ENCODE measurements at places on chromosomes 12 and 14.

DNA sequence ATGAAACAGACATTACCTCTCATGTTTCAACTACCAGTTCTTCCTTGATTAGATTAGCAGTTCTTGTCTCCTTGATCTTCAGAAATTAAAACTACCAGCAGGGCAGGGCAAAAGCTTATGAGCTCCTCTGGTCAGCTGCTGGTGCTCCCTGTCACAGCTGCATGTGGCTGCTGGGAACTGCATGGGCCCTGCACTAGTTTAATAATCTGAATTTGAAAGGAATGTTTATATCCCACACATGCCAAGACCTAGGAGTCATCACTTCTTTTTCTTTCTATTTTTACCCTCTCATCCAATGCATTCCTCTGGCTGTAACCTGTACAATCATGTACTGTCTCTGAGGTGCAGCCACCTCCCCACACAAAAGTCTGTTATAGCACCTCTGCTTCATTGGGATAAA lies 73.9 kb downstream of the ARMH4 start:
- DNase-seq: no peak

GRCh38 chr12:90027041-90027440 lies 318.4 kb upstream of the ATP2B1 start:
- DNase-seq: no peak

- no peak for DNase-seq
Observed at GRCh38 chr12:19014240-19014639, 115.3 kb upstream of the PLEKHA5 start.

DNA sequence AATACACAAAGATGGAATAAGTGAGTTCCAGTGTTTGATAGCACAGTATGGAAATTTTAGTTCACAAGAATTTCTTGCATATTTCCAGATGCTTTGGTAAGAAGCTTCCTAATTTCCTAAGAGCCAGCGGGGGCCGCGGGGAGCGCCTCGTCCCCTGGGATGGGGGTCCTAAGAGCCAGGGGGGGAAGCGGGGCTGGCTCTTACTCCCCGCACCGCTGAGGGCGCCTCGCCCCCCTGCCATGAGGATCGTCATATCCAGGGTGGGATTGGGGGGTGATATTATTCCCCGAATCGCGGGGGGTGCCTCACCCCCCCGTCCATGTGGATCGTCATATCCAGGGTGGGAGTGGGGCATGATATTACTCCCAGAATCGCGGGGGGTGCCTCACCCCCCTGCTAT lies 100.5 kb upstream of the GNG2 start:
- no peak for DNase-seq

- DNase-seq: no peak
Observed at GRCh38 chr12:64660237-64661018, 50.1 kb downstream of the RASSF3 start.

- DNase-seq: no peak
Observed at GRCh38 chr12:19397534-19397933, 41.8 kb upstream of the AEBP2 start.

DNA sequence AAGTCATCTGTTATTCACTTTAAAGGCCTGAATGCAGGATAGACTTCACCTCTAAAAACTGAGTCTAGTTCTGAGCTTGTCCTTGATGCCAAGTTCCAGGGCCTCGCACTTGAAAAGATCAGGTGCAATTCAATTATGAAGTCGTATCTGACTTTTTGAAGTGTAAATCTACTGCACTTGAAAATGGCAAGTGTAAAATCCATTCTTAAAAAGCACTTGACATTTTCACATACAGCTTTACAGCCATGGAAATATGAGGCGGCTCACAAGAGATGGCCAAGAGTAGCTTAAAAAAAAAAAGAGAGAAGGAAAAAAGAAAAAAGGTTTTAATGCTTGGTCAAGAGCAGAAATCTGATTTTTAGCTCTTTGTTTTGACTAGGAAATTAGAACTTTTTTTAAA lies 172.5 kb downstream of the GXYLT1 start:
- no peak for DNase-seq

GRCh38 chr14:51357250-51357649 lies 117.2 kb downstream of the TMX1 start:
- no peak for DNase-seq

DNA sequence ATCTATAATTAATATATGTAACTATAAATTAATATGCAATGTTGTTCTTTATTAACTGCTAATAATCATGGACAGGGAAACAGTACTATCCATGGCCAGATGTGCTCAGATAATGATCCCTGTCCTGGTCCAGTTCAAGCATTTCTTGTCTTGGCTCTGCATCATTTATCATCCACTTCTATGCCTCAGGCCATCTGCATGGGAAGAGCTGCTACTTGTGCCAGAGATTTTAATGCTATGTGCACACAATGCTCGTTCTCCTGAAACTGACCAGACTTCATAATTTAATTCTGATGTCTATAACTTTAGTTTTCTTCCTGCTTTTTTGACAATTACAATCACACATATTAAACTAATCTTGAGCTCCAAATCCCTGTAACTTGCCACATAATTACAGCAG lies 11.2 kb upstream of the TMX1 start:
- DNase-seq: no peak

GRCh38 chr12:104985206-104985605 lies 910 bp upstream of the NOPCHAP1 start:
- no peak for DNase-seq

DNA sequence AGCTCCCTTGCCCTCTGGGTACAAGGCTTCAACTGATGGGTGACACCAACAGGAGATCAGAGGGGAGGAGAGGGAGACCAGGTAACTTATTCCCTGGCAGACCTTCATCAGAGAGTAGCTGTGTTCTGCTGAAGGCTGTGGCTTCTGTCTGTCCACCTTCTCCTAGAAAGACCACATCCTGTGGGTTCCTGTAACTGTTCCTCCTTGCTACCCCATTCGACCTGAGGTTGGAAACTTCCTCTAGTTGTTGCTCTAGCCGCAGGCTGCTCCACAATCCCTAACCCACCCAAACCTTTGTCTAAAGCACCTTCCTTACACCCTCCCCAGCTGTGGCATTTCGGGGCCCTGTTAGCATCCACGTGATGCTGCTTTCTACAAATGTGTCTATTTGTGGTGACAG lies 454.2 kb downstream of the DPF3 start:
- DNase-seq: no peak

- DNase-seq: no peak
Observed at GRCh38 chr14:22476005-22476751, 112.8 kb downstream of the DAD1 start.

DNA sequence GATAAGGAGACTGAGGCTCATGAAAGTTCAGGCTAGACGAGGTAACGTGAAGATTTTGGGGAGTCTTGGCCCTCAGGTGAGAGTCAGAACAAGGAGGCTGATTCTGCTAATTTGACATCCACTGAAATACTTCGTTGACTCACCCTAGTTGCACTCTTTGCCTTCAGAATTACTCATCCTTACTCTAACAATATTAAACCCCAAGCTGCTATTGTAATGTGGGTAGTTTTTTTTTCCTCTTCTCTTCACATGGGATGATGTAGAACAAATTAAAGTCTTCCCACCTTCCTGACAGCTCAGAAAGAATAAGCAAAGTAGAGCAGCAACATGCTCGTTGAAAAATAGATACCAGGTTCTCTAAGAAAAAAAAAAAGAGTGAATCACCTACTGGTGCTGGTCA lies 22.0 kb upstream of the SRRM4 start:
- DNase-seq: no peak

- DNase-seq: no peak
Observed at GRCh38 chr12:29726321-29726692, 57.4 kb downstream of the TMTC1 start.

DNA sequence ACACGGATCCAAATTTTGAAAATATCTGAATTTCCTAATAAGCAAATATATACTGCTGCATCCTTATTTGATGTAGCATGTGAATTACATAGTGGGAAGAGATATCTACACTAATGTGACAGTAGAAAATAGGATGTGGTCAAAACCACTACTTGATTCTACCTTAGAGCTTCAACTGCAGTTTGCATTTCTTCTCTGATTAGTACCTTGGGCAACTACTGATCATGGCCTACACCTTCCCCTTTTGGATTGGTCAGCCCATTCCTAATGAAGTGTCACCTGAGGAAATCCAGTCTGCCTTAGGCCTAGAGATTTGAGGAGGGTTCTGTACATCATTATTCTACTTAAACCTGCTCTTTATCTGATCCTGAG lies 10.7 kb downstream of the LLPH start:
- no peak for DNase-seq

- DNase-seq: no peak
Observed at GRCh38 chr14:91516663-91517388, 6.7 kb upstream of the PPP4R3A start.

DNA sequence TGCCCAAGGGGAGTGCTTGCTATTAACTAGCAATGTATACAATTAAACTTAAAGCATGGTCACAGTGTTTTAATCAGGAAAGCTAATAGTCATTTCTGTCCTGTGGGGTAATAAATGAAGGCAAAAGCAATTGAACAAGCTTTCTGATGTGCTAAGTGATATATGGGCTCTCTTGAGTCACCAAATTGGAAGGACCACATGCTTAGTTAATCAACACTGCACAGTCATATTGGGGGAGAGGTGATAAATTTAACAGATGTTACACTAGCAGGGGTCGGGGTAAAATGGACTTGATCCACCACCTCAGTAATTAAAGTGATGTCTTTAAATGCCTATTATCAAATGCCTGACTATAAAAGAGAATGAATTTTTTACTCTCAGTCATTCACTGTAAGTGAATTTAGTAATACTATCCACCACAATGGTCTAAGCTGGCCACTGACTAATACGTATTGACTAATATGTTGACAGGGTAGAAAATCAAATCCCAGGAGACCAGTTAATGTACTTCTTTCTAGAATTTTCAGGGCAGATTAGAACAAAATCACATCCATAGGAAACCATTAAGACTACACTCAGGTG lies 736.3 kb downstream of the RPS29 start:
- no peak for DNase-seq
